Left ventricle myocardium inferior (tissue), 1 donor: ENCODE measurements at places on chromosomes 7 and 10.
A peak's percentile ranks its signal among the peaks of the same experiment; 100 is the strongest.

DNA sequence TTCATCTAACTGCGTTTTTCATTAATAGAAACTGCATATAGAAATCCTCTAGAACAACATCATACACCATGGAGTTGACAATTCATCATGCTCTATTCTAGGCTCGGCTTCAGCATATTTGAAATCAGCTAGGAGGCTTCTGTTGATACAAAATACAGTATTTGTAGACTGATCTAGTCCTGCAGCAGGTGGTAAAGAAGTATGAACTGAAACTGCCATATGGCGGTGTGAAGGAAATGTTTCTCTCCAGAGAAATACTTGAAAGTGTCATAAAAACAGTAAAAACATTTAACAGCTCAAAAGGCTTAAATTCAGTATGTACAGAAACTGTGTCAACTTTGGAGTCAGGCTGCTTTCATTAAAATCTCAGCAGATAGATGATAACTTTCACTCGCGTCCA is 32.0 kb upstream of the MYO3A start:
- no peak for DNase-seq

DNA sequence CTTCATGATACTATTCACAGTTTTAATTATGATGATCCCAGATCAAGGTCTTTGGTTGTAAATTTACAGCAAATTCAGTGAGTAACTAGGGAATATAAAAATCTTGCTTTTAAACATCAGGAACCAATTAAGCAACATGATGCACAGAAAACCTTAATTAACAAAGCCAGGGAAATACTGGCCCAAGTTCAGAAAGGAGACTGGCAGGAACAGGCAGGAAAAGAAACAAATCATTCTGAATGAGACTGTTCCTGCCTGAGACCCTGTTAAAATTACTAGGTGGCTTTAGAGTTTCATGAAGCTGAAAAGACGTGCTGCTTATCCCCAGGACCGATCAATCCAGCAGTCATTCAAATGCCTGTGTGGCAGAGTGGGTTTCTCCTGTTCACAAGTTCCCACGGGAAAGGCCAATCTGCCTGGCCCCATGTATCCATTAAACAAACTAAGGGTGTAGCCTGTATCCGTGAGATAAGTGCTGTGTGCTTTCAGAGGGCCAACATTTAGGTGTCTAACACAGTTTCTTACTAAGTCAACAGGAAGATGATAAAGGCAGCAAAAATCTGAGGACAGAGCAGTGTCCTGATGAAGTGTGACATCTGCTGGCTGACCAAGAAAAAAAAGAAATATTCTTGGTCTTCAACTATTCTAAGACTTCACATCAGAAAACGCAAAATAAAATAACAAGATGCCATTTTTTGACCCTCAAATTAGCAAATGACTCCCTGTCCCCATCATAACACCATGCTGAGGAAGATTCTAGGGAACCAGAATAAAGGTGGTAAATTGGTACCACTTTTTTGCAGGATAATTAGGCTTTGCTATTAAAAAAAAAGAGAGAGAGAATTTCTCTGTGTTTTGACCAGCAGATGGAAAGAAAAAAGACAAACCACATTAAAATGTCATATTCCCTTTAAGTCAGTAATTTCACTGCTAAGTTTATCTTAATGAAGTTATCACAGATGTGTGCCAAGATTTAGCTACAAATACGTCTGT is 34.2 kb downstream of the PUS7 start:
- DNase-seq: no peak

GRCh38 chr7:54823776-54824175 is 64.8 kb upstream of the SEC61G start:
- DNase-seq: no peak

DNA sequence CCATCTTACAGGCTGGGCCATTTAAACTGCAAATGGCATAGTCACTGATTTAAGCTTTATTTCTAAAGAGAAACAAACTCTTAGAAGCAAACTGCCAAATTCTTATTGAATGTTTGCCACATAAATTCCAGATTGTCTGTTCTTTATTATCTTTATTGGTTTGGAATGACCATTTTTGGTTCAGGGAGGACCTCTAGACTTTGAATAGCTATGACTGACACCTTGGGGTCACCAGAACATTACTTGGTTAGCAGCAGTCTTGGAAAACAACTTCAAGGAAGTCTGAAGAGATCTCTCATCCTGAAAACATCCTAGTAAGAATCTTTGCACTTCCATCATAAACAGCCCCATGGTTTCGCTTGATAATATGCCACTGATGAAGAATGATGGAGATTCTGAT is 197.1 kb downstream of the SUGCT start:
- DNase-seq: no peak

DNA sequence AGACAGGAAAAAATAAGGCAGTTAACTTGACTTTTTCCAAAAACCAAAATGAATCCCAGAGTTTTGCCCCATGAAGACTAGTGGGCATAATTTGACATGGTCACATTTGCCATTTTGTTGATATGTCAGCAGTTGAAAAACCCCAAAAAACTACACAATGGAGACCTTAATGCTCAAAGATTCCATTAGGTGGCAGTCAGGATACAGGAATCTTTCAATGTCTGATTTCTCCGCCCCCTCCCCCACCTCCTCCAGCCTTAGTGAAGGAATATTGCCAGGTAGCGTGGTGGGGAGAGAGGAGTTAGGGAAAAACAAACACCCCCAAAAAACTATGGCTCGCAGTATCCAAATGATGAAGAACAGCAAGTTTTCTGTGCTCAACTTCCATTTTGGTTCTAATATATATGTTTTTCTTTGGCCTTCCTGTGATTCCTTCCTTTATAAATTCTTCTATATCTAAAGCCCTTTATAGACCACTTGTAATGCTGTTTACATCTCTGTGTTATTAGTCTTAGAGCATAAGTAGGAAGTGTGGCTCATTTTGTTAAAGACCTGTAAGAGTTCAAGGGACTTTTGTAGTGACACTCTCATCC is 6.7 kb upstream of the SMNDC1 start:
- DNase-seq: no peak

DNA sequence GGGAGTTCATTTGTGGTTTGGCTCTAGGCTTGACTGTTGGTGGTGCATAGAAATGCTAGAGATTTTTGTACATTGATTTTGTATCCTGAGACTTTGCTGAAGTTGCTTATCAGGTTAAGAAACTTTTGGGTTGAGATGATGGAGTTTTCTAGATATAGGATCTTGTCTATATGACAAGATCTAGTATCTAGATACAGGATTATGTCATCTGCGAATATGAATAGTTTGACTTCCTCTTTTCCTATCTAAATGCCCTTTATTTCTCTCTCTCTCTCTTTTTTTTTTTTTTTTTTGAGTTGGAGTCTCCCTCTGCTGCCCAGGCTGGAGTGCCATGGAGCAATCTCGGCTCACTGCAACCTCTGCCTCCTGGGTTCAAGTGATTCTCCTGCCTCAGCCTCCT is 62.9 kb downstream of the MGAM2 start:
- DNase-seq: no peak

DNA sequence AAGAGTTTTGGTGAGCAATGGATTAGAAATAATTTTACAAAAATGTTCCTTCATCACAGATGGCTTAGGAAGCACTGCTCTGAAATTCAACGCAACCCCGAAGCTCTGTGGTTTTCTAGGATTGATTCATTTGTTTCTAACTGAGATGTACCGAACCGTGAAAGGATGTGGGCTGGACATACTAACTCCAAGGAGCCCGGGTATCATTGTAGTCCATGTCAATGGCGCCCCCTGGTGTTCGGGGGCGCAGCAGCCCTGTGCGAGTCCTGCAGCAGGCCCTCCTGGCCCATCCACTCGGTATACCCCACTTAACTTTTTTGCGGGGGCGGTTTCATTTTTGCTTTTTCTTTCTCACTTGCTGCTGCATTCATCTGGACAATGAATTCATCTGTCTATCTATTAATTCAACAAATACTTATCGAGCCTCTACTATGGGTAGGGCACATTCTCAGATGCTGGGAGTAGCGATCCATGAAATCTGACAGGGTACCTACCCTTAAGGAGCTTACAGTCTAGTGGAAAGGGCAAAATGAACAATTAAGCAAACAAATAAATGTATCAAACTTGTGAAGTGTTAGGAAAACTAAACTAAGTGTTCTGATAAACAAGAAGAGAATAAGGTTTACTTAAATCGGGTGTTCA is 25.2 kb upstream of the ITPRID1 start:
- peak; percentile 18 for DNase-seq

DNA sequence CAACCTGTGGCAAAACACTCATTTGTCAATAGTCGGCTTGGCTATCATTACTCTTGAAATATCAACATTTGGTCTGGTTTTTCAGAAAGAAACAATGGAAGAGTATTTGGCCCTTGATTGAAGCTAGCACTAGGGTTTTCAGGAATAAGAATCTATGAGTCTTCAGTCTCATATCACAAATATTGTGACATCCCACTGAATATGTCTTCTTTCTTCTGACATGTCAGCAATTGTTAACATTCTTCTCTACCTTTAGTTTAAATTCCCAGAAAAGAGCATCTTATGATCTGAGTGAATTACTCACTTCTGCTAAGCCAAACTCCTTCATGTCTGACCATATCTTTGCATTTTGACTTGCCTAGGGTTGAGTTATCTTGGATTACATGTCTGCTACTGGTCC is 435.2 kb upstream of the SEMA3D start:
- no peak for DNase-seq

- no peak for DNase-seq
These were observed 59.1 kb upstream of the PPP2R2D start for GRCh38 chr10:131841661-131842139.

DNA sequence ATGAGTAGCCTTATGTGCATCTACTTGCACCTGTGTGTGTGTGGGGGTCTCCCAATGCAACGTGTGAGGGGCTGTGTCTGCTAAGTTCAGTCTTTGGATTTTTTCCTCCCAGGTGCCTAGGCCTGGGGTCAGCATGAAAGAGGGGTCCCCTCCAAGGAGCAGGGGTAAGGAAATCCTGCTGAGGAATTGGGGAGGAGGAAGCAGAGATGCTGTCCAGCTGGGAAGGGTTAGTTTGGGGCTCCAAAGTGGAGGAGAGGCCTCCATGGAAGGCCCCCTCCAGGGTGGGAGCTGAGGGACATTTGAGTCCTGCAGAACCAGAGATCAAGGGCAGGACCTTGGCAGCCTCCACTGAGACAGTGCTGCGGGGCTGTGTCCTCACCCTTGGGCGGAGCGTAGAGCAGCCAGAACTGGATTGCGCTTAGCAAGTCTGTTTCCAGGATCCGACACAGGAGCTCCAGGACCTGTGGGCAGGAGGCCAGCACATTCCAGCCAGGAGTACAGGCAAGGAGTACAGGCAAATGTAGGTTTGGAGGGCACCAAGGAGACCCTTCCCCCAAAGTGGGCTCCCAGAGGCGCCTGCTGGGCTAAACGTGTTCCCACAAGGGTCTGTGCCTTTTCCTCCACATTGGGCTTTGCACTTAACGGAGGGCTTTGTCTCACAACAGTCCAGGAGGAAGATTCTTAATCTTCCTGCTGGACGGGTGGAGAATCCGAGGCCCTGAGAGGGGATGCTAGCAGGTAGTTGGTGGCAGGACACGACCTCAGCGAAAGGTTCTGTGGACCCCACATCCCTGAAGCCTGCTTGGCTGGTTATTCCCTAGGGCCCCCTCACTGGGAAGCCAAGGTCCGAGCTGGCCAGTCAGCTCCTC is 10.1 kb downstream of the TBATA start:
- no peak for DNase-seq

DNA sequence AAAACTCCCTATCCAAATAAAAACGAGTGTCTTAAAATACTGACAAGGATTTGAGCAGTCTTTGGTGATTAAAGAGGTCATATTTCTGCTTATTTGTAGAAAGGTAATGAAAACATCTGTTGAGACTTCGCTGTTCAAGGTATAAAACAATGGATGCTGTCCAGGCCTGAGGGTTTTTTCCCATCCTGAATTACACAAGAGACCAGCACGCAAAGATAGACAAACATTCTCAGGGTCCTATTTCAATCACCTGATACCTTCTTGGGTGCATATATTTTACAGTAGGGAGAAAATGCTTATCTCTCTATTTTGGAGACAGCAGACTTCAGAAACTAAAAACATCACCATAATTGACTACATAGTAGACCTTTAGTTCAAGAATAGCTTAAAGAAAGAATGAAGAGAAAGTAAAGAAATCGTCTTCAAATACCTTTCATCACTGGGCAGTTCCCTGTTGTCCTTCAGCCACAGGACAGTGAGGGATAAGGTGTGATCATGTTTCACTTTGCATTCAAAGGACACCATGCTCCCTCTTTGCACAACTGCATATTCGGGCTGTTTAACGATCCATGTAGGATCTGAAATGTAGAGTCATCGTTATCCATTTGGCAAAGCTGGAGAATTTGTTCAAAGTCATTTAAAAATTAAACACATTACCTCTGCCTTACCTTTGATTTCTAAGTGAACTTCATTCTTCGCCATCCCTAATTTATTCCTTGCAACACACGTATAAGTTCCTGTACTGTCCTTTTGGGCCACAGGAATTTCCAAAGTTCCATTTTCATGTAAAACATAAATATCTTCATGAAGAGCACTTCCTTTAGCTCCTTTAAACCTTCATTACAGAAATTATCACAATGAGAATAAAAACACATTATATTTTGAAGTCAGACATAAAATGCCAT is 63.7 kb upstream of the LAMB4 start:
- no peak for DNase-seq

DNA sequence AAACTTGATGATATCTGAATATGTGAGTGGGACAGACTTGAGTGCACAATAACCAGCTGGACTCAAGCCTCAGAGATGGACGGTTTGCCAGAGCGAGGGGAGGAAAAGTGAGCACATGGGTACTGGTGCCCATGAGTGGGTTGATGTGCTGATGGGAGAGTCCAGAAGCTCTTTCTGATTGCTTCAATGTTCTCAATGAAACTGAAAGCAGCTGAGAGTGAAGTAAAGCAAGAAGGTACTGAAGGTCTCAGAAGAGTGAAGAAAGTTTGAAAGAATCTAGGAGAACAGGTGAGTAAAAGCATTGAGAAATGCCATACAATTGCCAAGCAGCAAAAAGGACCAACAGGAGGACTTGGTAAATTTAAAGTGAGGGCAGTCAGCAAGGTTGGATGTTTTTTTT is 28.6 kb downstream of the CTTNBP2 start:
- DNase-seq: no peak

DNA sequence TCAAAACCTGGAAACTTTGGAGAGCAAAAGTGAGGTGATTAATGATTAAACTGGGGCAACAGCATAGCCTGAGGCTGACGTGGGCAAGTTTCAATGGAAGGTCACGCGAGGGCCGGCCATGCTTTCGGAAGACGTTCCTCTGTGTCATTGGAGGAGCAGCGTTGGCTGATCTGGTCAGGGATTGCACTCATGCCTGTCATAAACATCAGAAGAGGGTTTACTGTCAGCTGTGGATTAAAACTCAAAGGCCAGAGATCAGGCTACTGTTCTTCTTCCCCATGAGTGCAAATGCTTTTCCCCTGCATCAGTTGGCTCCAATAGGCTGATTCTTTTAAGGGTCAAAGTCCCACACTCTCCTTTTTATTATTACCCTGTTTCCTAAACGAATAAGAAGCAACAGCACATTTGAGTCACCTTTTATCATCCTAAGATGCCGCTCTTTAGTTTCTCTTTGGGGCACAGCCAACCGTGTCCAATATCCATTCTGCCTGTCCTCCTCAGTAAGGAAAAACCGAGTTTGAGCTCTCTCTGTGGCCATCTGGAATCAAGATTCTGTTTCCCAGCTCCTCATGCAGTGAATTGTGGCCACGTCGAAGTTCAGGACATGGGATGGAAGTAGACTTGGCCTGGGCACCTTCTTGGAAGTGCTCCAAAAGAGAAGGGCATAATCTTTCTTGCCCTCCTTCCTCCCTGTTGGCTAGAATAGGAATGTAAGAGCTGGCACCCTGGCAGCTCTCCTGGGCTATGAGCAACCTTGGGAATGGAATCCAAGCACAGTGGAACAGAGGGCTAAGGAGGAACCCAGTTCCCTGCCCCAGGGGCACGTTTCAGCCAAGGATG is 62.5 kb upstream of the INSIG1 start:
- DNase-seq: no peak
